ENCODE measurements at places on chromosomes 4 and X. TPM values are rescaled to one million over a fixed set of nuclear protein-coding genes. Genes with fewer than 3 reads are reported as not detected.

DNA sequence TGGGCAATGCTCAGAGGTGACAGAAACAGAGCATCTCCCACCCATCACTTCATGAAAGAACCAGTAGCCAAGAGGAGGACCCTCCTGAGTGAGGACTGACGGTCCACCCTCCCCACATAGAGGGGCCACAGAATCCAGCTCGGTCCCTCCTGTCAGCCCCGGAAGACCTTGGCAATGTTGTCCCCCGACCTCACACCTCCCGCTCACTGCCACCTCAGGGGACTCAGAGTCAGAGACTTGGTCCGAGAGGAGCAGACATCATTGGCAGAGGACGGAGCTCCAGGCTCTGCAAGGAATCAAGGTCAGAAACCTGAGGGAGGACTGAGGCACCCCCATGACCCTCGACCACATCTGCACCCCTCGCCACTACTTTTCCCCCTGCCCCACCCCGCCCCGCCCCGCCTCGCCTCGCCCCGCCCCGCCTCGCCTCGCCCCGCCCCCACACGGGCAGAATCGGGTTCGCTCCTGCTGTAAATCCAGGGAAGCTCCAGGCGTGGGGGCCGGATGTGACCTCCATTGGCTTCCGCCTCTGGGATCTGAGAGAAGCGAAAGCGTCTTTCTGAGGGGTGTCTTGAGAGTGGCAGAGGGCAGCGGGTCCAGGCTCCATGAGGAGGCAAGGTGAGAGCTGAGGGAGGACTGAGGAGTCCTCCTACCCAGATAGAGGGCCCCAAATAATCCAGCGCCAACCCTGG is at the start of gene MAGEA11:
TSS of gene MAGEA11 (plus strand) at position 516 of the 692 bp plus-strand sequence. CDS start 1,100 bp downstream, outside the sequence.
- DNase-seq, result no peak

- DNase-seq, result no peak
Observed at GRCh38 chr4:118005883-118006282, 28.4 kb upstream of the NDST3 start.

GRCh38 chr4:26482508-26483462 is 7.5 kb downstream of the CCKAR start:
- no peak for DNase-seq

DNA sequence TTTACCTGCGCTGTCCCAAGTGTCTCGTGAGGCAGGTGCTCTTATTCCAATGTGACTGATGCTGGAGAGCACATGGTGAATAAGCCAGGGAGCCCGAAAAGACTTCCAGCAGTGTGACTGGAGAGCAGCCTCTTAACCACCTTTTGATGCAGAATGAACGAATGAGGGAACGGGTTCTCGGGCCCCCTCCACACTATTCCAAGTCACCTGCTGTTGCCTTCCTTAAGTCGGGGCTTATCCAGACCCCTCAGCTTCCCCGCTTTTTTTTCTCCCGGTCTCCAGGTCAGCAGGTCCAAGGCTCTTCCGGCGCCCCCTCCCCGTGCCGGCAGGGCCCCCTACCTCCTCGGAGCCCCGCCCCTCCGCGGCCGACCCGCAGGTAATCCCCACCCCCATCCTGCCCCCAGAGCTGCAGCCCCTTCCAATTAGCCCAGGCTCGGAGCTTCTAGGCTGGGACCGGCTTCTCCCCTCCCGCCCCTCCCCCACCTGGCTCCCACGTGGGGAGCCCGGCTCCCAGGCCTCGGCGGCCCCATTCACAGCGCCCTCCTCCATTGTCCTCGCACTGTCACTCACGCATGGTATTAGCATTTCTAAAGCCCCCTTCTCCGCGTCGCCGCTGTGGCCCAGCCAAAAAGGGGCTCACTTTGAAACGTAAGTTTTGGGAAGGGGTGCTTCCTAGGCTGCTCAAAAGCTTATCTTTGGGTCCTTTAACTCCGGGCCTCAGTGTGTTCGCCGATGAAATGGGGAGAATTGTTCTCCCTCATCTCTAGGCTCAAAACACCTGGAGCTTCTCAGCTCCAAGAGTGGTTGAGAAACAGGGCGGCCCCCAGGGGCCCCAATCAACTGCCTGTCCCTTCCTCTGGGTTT is 56.2 kb upstream of the PJA1 start:
- DNase-seq, result no peak

DNA sequence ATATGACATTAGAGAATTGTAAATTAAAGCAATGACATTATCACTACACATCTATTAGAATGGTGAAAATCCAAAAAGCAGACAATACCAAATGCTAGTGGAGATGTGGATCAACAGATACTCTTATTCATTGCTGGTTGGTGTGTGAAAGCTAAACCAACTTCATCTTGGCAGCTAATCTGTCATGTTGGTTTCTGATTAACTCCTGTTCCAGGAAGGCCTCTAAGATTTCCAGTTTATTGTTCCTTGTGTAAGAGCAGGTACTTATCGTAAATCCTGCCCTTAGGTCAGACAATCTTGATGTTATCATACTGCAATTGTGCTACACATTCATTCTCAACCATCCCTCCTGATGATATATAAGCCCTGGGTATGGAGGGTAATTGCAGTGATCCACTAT is 809.0 kb upstream of the DIAPH2 start:
- DNase-seq, result no peak

DNA sequence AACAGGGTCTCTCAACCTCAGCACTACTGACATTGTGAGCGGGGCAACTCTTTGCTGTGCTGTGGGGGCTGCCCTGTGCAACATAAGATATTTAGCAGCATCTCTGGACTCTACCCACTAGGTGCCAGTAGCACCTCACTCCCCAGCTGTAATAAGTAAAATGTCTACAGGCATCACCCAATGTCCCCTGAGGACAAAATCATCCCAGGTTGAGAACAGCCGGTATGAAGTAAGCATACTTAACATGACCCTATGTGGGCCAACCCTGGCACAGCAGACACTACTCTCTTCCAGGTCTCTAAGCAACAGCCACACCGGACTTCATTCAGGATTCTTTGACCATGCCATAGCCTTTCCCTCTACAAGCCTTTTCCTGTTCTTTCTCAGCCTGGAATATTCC is 10.5 kb upstream of the MGST2 start:
- no peak for DNase-seq

GRCh38 chr4:172962564-172963353 is 205.9 kb upstream of the GALNT7 start:
- peak; percentile 62 for DNase-seq

GRCh38 chr4:52750213-52750612 is 1.0 kb downstream of the ERVMER34-1 start:
- DNase-seq, result no peak

GRCh38 chr4:44186850-44187246 is 261.8 kb downstream of the KCTD8 start:
- no peak for DNase-seq

GRCh38 chrX:96098471-96098870 is 586.2 kb upstream of the DIAPH2 start:
- DNase-seq, result no peak

GRCh38 chrX:644304-645281 is 14.0 kb downstream of the SHOX start:
- DNase-seq, result peak; percentile 20

DNA sequence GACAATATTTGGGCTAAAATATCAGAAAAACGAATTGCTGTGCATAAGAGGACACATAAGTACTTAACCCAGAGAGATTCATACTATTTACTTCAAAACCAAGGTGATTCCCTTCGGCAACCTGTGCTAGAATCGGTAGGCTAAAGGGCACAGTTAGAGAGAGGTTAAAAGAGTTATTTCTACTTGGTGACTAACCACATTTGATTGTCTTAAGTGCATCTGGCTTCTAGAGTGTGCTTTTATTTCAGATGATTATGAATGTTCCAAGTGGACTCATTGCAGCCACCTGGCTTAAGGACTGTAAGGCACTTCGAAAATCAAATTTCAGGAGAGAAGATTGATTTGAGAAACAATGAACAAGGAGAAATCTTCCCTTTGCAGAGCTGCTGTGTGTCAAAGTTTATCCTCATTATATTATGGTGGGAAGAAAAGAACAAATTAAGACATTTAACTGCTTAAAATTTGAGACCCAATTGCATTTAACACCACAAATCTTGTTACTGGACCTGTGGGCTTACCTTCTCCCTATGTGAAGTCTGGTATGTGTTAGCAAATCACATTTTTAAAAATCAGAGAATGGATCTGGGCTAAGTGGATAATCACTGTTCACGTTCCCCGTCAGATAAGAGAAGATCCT is 34.0 kb downstream of the PHOX2B start:
- DNase-seq, result no peak

DNA sequence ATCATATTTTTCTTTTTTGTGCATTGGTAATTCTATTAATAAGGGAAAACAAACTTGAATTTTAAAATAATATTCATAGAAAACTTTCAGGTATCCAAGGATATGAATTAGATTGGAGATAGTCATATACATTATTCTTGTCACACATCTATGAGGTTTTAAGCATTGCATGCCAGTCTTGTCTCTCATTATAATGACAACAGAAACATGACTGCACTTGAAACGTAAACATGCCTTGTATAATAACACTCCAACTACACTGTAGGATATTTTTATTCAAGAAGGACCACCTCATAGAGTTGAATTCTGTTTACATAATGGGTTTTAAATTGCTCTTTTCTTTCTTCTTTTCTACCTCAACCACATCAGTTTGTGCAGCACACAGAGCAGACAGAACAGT is 104.5 kb downstream of the DCAF8L2 start:
- DNase-seq, result no peak

DNA sequence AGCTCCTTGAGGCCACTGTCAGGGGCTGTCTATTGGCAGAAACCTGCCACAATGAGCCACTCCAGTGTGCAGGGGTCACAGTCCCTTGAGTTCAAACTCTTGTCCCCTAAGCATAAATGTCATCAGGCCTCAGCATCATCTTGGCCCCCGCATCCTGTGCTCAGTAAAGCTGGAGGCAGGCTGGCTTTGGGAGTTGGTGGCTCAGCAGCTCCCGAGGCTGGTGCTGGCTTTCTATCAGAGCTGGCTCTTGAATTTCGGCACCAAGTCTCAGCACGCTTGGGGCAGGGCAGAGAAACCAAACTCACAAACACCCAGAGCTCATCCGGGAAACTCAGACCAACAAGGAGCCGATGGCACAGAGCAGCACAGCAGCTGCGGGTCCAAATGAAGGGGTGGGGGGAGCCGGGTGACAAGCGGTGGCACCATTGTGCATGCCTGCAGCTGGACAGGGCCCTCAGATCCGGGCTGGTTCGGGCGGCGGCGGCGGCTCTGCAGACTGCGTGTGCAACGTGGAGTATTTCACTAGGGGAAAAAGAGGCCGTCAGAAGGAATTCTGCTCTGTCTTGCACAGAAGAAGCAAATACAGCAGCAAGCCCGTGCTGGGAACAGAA is 75.5 kb downstream of the MTMR1 start:
- no peak for DNase-seq

GRCh38 chr4:137599734-137600133 is 67.4 kb upstream of the PCDH18 start:
- DNase-seq, result no peak

GRCh38 chrX:13180807-13181206 is 136.4 kb upstream of the FAM9C start:
- no peak for DNase-seq

DNA sequence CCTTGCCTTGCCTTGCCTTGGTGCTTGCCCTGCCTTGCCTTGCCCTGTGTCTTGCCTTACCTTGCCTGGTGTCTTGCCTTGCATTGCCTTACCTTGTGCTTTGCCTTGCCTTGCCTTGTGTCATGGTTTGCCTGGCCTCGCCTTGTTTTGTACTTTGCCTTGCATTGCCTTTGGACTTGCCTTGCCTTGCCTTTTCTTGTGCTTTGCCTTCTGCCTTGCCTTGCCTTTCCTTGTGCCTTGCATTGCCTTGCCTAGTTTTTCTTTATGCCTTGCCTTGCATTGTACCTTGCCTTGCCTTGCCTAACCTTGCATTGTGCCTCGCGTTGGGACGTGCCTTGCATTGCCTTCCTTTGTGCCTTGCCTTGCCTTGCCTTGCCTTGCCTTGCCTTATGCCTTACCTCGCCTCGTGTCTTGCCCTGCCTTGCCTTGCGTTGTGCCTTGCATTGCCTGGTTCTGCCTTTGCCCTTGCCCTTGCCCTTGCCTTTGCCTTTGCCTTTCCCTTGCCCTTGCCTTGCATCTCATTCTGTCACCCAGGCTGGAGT is 82.8 kb downstream of the TAB3 start:
- DNase-seq, result no peak

DNA sequence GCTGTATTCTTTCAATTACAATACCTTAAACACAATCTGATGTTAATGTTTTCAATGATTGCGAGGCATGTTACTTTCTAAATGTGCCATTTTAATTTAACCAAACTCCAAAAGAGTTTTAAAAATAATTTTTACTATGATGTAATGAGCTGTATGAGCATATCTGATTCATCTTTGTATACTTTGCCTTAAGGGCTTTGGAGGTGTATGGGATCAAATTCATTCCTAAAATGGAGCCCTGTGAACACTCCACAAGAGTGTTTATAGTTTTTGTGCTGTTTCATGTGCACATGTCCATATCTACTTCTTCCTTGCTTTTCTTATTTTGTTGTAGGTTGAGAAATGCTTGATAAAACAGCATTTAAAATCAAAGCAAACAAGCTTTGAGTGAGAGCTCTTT is 82.4 kb downstream of the ATP10D start:
- DNase-seq, result no peak

DNA sequence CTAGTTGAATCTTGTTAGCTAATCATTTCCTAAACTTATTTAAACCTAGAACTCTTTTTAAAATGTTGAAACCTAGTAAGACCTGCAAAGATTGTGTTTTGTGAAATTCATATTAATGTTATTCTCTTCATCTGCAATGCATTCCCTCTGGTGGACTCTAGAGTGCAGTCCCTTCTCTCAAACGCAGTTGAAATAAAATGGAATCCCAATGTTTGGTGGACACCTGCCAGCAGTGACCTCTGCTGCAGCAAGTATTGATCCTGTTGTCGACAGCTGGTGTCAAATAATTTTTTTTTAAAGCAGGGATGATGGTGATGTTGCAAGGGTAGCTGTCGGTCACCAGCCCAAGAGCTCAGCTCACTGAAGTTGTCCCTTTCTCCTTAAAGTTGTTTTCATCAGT is 492.0 kb downstream of the ZIC3 start:
- no peak for DNase-seq

- no peak for DNase-seq
Observed at GRCh38 chr4:4591071-4591470, 49.2 kb upstream of the STX18 start.

Gene DSPP
- total RNA-seq, result not detected

Gene RAP2C
- 18.6 TPM for total RNA-seq

Gene CXXC4
- total RNA-seq, result 1.4 TPM

Gene MAGED4B
- 8.3 TPM for total RNA-seq
